ENCODE measurements at places on chromosomes 11 and 22. TPM values are rescaled to one million over a fixed set of nuclear protein-coding genes. Genes with fewer than 3 reads are reported as not detected.

Gene FOLR1
- 0.59 TPM for total RNA-seq

Gene ANGPTL5
- not detected for total RNA-seq

GRCh38 chr11:125579811-125580210 is 10.5 kb downstream of the EI24 start:
- H3K36me3 ChIP-seq, result peaks cover 12% of the 10 kb centered on the region
- H3K4me1 ChIP-seq, result no peaks in the 10 kb centered on the region
- DNase-seq, result no peak
- no peak overlapping the region for H3K4me3 ChIP-seq
- H3K27me3 ChIP-seq, result no peaks in the 10 kb centered on the region

Gene PLXNB2
- total RNA-seq, result 339 TPM

DNA sequence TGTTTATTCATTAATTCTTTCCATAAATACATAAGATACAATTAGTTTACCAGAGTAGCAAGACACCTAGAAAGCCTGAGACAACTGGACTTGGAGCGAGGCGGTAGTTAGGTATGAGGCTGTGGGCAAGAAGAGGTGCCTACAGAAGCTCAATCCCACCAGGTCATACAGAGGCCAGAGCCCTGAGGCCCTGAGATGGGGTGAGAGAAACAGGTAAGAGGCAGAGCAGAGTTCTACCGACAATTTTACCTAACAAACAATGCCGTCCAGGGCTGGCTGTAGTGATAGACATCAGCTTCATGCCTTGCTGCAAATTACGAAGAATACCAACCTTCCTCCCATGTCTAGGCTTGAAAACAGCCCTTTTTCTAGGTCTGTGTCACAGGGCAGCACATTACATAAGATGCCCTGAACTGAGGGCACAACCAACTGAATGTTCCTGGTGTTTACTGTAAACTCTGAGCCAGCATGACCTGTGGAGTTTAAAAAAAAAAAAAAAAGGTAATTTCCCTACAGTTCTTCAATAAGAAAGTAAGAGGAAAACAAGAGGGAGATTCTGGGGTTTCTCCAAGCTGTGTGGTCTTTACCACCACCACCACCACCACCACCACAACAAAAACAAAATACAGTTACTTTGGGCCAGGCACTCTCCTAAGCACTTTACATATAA is 105.8 kb downstream of the GAB2 start:
- H3K4me1 ChIP-seq, result no peaks in the 10 kb centered on the region
- no peak overlapping the region for H3K27ac ChIP-seq

Gene SERGEF
- total RNA-seq, result 23.2 TPM

Gene GAL
- total RNA-seq, result 3.5 TPM

DNA sequence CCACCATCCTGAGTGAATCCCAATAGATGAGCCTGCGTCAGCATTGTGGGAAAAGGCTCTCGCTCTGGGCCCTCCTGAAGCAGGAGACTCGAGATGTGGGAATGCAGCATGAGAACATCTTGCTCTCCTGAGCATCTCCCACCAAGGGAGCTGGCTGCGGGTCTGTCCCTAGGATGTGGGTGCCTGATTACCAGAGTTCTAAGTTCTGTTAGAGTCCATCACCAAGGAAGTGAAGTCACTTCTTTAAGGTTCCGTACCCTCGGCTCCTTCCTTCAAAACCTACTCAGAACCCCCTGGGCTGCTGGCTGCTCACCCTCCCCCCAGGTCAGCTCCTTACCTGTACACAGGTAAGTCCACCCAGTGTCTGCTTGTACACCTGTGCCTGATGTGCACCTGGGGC is 100.5 kb upstream of the IGLL5 start:
- H3K36me3 ChIP-seq, result no peaks in the 10 kb centered on the region
- no peak overlapping the region for H3K4me3 ChIP-seq
- DNase-seq, result no peak
- H3K27me3 ChIP-seq, result no peaks in the 10 kb centered on the region
- H3K4me1 ChIP-seq, result no peaks in the 10 kb centered on the region

GRCh38 chr22:23512721-23513120 is 67.4 kb downstream of the IGLL1 start:
- no peaks in the 10 kb centered on the region for H3K4me1 ChIP-seq
- no peak overlapping the region for H3K4me3 ChIP-seq
- no peaks in the 10 kb centered on the region for H3K36me3 ChIP-seq
- no peak overlapping the region for H3K27ac ChIP-seq
- no peak for DNase-seq
- no peaks in the 10 kb centered on the region for H3K27me3 ChIP-seq

DNA sequence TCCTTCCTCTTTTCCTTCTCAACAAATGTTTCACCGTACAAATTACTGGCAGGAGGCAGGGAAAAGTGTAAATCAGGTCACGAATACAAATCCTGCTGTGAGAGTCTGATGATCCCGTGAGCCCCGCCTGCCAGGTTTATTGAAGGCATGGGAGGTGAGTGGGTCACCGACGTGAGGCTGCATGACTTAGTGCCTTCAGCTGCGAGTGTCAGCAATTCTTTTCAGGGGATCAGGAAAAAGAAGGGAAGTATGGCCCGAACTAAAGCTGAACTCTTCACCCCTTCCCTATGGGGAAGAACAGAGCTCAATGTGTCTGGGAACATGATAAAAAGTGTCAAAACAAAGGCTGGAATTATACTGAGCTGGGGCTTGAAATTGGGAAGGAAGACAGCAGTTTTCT is 166.2 kb downstream of the OPCML start:
- no peak overlapping the region for H3K27ac ChIP-seq
- no peaks in the 10 kb centered on the region for H3K36me3 ChIP-seq

DNA sequence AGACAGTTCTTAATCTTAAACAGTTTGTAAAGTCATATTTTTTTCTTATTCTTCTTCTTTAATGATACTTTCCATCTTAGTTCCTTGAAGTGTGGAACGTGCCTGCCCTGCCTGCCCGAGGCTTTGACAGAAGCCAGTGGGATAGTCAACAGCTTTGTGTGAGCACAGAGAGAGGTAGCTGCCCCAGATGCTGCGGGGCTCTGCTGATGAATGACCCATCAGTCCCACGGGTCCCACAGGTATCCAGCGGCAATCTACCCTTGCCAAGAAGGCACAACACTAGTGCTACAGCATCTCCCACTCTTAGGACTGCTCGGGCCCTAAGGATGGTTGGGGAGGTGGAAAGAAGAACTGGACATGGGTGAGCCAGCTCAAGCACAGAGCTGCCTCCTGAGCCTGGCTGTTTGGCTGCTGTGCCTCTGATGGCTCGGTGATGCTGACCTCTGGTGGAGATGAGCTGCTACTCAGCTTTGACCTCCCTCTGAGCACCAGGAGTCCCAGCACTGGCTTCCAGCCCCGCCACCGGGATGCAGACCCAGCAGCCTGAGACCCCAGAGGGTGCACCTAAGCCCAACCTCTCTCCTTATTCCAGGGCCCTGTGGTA is 11.8 kb upstream of the APLNR start:
- H3K27ac ChIP-seq, result no peak overlapping the region
- no peaks in the 10 kb centered on the region for H3K27me3 ChIP-seq
- H3K4me3 ChIP-seq, result no peak overlapping the region
- H3K36me3 ChIP-seq, result no peaks in the 10 kb centered on the region
- H3K4me1 ChIP-seq, result peaks cover 4% of the 10 kb centered on the region

Gene ACAD8
- 30.2 TPM for total RNA-seq

All from colonic mucosa (tissue), 4 donors.